ENCODE measurements at places on chromosomes 11 and 22.

DNA sequence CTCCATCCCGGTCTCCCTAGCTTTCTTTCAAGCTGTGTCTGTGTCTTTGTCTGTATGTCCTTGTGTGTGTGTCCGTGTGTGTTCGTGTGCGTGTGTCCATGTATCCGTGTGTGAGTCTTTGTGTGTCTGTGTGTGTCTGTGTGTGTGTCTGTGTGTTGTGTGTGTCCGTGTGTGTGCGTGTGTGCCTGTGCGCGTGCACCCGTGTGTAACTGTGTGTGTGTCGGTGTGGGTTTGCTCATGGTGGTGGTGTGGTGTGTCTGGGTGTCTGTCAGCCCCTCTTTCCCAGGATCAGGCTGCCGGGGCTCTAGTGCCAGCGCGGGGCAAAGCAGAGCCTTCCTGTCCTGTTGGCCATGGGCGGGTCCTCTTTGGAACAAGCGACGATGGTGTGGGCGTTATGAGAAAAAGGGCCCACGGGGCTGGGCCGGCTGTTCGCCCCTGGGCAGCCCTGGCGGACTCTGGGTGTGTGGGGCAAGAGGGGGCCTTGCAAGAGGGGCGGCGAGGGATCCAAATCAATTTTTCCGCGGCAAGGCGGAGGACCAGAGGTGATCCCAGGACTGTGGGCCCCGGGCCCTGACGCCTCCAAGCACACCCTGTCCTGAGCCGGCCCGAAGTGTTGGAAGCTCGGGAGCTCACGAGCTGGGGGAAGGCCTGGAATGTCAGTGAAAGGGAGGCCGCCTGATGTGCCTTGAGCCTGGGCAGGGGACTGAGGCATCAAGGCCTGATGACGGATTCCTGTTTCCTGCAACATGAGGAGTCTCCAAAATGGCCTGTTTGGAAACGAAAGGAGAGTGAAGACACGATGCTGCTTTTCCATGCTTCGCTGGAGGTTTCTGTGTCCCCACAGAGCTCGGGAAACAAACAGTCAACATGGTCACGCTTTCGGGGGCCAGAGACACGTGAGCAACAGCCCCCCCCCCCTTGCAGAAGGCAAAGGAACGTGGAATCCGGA, 3929.2 kb upstream of the OR11H1 start:
- DNase-seq = no peak

- DNase-seq = no peak
These were observed 542 bp downstream of the HPS4 start for GRCh38 chr22:26483043-26483438.

- DNase-seq = no peak
These were observed 595.3 kb upstream of the CADM1 start for GRCh38 chr11:116099541-116099940.

- DNase-seq = no peak
These were observed 61.6 kb upstream of the CDON start for GRCh38 chr11:126124231-126124661.

- no peak for DNase-seq
These were observed 15.9 kb downstream of the SEZ6L start for GRCh38 chr22:26185190-26185589.

DNA sequence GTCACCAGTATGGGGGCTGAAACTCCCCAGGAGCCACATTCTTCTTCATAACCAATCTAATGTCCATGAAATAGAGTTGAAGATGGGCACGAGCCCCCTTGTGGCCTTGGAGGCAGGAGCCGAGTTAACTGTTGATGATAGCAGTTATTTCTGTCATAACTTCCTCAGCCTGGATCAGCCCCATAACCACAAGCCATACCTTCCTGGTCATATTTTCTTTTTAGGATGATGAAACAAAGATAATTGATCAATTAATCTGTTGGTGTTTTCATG, 65.0 kb upstream of the TTC12 start:
- no peak for DNase-seq

GRCh38 chr11:29251738-29252137, 765.1 kb downstream of the KCNA4 start:
- no peak for DNase-seq

DNA sequence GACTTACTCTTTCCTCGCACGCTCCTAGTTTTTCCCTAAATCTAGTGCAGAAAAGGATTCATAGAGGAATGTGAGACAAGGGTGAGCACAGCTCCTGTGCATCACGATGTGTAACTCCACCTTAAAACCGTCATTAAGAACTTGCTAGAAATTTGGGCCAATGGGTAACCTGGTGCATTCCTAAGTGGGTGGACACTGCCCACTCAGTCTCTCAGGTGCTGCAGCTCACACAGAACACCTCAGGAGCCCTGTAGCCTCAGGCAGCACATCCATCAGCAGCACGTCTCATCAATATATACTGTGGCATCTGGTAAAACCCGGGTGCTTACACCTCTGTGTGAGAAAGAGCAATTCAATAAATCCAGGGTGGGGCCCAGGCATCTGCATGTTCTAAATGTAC, 12.4 kb downstream of the POU2AF3 start:
- DNase-seq = no peak

GRCh38 chr11:129911298-129911697, 15.9 kb upstream of the NFRKB start:
- no peak for DNase-seq

DNA sequence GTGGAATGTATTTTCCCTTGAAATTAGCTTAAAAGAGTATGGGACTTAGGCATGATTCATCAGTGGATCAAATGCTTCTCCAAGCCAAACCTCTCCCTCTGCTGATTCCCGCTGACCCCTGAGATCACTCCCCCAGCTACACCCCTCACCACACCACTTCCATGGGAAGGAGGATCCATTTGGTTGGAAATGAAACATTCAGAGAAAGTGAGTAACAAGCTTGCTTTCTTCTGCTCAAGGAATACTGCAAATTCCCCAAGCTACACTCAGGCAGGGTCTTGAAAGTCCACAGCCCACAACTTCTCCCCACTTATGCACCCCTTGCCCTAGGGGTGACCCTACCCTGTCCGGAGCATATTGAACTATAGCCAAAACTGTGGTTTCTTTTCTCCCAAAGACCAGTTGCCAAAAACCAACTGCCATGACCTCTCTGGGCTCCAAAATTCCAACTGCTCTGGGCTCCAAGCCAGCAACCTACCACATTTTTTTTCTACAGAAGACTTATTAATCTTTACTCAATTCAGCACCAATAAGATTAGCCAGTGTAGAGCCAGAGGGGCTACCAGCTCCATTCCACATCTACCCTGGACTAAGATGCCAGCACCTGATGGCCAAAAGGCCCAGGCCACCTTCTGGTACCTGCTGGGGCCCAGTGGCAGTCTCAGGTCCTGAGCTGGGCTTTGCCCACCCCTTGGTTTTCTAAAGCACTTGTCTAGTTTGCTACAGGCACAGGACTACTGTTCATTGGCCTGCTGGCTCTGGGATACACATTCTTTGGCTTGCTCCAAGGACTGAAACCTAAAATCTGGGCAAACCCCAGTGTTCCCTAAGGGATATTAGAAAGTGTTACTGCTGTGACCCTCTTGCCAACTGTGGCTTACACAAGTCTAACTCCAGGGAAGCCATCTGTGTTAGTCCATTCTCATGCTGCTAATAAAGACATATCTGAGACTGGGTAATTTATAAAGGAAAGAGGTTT, 101.1 kb downstream of the MICAL3 start:
- no peak for DNase-seq

DNA sequence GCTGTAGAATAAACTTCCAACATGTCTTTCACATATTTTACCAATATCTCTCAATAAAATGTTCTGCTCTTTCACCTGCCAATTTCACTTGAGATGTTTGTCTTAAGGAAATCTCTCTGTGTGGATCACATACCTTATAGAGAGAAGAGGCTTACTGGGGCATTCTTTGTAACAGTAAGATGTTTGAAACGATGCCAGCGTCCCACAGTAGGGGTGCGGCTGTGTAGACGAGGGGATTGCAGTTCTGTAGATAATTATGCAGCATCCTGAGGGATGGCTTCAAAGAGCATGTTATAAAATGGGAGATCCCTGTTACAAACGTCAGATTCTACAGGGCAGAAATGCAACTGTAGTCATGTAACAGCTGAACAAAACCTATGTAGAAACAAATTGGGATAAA, 200.0 kb downstream of the TBC1D22A start:
- no peak for DNase-seq

GRCh38 chr11:116694349-116694725, 78.5 kb downstream of the BUD13 start:
- DNase-seq = no peak
